Cortex of kidney (tissue), 1 donor: ENCODE measurements at places on chromosomes 12 and 14.

GRCh38 chr14:24070285-24071143, 848 bp upstream of the CPNE6 start:
- DNase-seq, result no peak

DNA sequence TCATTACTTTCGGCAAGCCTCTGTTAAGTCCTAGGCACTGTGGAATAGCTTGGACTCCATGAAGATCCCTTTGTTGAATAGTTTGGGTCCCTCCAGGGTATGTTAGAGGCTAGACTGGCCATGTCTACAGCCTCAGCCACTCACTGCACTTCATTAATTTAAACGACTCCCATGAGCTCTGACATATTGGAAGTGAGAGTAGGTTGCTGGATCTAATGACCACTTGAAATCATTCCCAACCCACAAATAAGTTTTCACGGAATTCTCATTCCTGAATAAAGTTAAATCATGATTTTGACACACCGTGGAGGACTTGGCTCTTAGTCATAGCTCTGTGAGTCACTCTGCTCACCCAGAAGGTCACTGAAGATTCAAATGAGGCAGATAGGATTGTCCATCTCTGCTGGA, 21.4 kb upstream of the APPL2 start:
- no peak for DNase-seq

- no peak for DNase-seq
Observed at GRCh38 chr12:74563927-74564326, 26.3 kb downstream of the ATXN7L3B start.

DNA sequence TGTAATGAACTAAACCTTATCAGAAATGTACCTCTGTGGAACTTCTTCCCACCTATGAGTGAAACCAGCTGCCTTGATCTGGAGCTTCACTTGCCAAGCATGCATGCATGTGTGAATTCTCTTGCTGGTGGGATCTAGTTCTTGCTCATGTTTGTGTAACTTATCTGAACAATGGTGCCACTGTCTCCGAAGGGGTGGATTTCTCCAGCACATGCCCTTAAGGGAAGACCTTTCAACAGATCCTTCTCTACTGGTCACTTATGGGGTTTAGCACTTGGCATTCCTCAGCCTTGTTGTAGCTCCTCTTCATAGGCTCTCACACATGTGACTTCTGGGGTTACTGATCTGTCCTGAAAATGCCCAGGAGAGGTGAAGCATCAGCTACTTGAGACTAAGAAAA, 25.0 kb downstream of the SMOC1 start:
- no peak for DNase-seq
